Naive thymus-derived CD8-positive, alpha-beta T cell (primary cell): ENCODE measurements at places on chromosomes 1 and 21.
A peak's percentile ranks its signal among the peaks of the same experiment; 100 is the strongest.

DNA sequence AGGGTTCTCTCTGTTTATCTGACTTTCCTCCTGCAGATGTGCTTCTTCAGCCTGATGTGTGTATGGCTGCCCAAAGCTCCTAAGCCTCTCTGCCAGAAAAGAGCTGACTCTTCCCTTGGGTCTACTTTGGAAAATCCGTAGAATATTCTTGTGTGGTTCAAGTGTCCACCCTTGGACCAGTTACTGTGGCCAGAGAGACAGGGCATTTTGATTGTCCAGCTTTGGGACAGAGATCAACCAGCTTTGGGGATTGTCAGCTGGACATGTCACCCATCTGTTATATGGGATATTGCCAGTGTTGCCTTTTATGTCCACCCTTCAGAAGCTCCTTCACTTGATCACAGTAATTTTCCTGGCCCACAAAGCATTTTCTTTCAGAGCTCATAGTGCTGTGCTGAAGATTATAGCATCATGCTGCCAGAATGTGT lies 126.2 kb upstream of the L1TD1 start:
- no peak for DNase-seq

DNA sequence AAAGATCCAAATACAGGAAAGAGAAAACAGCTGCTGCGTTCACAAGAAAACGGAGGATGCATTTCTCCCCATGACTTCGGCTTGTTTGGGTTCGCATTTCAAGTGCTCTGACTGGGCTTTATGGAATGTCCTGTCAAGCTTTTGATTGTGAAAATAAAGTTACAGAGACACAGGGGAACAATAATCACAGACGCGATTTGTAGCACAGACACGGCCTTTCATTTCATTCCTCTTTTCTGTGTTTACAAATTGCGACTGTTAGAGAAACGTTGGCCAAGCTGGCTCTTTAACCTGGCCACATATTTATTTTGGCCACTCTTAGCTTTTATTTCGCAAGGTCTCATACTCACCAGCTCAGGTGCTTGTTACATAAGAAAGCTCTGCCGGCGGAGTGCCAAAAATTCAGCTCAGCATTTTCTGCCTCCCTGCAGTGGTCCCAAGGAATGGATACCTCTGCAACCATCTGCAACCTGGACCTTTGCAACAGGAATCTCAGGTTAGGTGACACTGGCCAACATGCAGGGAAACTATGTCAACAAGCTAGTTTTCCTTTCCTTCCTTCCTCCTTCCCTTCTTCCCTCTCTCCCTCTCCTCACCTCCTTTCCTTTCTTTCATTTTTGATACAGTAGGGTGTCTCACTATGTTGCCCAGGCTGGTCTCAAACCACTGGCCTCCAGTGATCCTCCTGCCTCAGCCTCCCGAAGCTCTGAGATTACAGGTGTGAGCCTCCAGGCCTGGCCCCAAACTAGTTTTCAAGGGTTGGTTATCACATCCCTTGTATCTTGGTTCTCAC lies 58.2 kb upstream of the SLC45A1 start:
- no peak for DNase-seq

GRCh38 chr1:66494482-66494881 lies 39.5 kb upstream of the SGIP1 start:
- no peak for DNase-seq

- no peak for DNase-seq
These were observed 24.8 kb downstream of the SLC2A1 start for GRCh38 chr1:42933610-42934491.

GRCh38 chr1:32966900-32967299 lies 2.3 kb upstream of the RNF19B start:
- DNase-seq, result no peak

- no peak for DNase-seq
These were observed 11.4 kb upstream of the CFAP126 start for GRCh38 chr1:161379071-161379470.

- no peak for DNase-seq
These were observed 78.5 kb downstream of the DOP1B start for GRCh38 chr21:36235058-36235582.

DNA sequence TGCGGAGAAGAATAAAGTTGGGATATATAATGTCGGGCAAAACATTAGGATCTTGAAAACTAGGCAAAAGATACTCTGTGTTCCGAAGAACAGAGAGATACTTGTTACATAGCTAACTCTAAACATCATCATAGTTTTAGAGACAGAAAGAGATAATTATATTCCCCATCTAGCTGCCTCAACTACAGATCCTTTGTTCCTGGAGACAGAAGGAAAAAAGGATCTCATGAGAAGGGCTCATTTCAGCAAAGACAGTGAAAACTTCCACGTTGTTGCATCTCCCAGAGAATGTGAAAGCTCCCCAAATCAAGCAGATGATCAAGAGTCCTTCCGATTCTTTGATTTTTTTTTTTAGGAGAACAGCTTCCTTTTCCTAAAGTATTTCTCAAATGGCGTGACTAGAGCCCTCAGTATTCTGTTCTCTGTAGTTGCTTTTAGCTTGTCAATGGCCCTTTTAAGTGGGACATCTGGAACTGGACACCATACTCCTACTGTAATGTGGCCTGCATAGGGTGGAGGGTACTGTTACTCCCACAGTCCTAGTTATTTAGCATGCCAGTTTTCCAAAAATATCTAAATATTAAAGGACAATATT lies 1048.2 kb downstream of the TTLL7 start:
- no peak for DNase-seq

DNA sequence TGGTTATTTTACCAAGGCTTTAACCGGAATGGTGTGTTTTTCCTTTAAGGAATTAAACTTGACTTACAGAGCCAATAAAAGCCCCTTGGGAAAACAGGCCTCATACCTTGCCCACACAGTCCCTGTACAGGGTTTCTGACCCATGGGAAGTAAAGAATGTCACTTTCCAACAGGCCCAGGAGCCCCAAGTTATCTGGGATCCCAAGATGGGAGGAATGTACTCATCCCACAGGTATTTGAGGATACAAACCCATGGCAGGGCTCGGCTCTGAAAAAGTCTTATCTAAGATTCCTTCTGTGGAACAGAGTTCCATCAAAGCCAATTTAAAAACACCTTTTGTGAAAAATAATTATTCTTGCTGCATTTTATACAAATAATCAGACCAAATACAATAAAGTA lies 15.3 kb upstream of the COX20 start:
- DNase-seq, result no peak

GRCh38 chr1:56229186-56229585 lies 350.2 kb downstream of the PLPP3 start:
- DNase-seq, result no peak

DNA sequence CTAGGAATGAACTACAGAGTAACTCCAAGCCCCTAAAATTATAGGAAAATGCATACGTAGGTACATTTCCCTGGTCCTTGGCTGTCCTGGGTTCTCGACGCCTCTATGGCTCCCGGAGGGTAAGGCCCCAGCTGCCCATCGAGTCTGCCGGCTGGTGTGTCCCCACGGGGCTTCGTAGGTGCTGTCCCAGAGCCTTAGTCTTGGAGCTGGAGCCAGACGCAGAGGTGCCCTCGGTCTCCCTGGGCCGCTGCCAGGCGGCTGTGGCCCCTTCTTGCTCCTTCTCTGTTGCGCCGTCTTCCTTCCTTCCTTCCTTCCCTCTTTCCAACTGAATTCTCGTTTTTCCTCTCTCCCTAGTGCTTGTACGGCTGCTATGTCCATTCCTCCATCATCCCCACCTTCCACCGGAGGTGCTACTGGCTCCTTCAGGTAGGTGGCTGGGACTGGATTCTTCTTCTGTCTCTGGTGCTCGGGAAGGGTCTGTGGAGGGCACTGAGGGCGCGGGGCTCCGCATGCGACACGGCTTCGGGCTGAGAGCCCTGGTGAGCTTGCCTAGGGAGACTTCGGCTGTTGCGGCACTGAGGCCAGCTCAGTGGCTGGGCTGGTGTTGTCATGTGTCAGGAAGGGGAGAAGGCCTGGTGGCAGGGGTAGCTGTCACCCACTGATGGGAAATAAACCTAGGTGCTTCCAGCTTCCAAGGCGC lies 303.5 kb upstream of the VAMP3 start:
- no peak for DNase-seq

- DNase-seq, result no peak
These were observed 27.8 kb downstream of the PLEKHA6 start for GRCh38 chr1:204331847-204332487.

- no peak for DNase-seq
These were observed 5.8 kb downstream of the TTLL10 start for GRCh38 chr1:1179346-1179982.

GRCh38 chr1:62746086-62746808 lies 37.7 kb upstream of the ATG4C start:
- DNase-seq, result no peak

DNA sequence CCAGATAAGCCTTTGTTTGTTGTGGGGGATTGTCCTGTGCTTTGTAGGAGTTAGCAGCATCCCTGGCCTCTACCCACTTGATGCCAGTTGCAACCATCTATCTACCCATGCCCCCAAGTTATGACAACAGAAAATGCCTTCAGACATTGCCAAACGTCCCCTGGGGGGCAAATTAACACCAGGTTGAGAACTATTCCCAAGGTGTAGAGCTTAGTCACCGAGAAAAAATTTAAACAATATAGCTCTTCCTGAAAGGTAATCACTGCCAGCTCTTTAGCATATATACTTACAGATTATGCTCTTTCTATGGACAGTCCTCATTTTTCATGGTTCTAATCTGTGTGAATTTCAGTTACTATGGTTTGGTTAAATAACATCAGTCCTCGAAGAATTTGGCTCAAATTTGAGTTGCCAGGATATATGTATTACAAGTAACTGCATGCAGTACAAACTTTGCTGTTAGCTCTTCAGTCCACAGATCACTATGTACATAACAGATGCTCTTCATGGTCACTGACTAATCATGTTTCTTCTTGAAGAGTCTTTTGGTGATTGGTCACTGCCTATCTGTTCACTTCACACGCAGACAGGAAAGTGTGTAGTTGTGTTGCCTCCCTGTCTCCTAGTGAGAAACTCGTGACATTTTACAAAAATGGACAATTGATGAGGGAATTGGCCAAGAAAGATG lies 25.2 kb downstream of the MAPKAPK2 start:
- no peak for DNase-seq

- no peak for DNase-seq
These were observed 80.0 kb upstream of the BACH1 start for GRCh38 chr21:29218749-29219148.

- DNase-seq, result peak; percentile 70
These were observed 19.9 kb downstream of the ATP8B2 start for GRCh38 chr1:154344977-154345837.

- DNase-seq, result no peak
These were observed 9.2 kb downstream of the FCRL3 start for GRCh38 chr1:157691285-157691920.

- no peak for DNase-seq
These were observed 122.5 kb downstream of the GIPC2 start for GRCh38 chr1:78168306-78168705.
